ENCODE measurements at places on chromosomes 11 and 22. TPM values are rescaled to one million over a fixed set of nuclear protein-coding genes. Genes with fewer than 3 reads are reported as not detected.
A peak's percentile ranks its signal among the peaks of the same experiment; 100 is the strongest.

DNA sequence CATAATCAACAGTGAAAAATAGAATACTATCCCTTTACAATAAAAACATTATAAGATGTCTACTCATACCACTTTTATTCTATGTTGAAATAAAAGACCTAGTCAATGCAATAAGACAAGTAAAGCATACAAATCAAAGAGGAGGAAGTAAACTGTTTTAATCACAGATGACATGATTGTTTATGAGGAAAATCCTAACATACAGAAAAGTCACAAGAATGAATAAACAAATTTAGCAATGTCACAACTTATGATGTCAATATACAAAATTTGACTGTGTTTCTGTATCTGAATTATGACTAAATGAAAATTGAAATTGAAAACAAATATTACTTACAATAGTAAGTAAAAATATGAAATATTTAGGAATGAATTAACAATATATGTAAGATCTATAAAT, 221.9 kb upstream of the GRIA4 start:
- peak; percentile 0 for DNase-seq

- DNase-seq: no peak
Measured at GRCh38 chr11:101269990-101270660, 140.5 kb upstream of the PGR start.

DNA sequence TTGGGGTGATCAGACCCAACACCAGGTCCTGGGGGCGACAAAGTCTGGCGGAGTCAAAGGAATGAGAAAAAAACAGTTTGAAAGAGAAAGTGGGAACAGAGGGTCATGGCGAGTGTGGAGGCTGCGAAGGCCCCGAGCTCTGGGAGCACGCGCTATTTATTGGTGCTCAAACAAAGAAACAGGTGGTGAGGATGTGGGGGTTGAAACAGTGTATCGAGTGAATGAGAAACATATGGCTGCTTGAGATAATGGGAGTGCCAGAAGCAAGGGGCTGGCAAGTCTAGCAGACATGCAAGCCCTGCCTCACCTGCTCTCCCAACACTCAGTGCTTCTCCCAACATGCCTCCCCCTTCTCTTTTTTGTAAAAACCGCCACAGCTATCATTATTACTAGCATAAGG, 7.8 kb upstream of the DUSP18 start:
- DNase-seq: no peak

DNA sequence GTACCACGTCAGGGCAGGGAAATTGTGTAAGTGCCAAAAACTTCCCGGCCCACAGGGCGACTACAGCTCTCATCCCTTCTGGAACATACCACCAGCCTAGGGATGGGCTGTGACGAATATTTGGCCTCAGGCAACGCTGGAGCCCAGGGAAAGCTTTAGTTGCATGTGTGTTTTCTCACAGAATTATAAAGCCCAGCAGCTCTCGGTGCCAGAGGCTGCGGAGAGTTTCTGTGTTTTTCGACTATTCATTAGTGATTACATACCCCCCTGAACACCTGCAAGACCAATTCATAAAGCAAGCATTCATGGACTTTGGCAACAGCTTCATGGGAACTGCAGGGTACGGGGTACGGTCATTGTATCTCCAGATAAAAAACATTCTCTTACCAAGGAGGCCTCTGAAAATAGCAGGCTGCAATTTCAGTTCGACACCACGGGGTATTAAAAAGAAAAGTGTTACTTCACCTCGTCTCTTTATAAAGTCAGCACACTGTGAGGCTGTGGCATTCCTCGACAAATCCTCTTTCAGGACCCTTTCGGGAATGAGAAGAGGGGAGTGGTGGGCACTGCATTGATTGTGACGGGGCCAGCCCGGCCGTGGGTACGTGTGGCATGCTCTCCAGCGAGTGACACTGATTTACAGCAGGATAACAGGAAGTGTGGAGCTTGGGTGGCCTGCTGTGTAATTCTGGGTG, 243.6 kb upstream of the SORL1-AS1 start:
- no peak for DNase-seq

DNA sequence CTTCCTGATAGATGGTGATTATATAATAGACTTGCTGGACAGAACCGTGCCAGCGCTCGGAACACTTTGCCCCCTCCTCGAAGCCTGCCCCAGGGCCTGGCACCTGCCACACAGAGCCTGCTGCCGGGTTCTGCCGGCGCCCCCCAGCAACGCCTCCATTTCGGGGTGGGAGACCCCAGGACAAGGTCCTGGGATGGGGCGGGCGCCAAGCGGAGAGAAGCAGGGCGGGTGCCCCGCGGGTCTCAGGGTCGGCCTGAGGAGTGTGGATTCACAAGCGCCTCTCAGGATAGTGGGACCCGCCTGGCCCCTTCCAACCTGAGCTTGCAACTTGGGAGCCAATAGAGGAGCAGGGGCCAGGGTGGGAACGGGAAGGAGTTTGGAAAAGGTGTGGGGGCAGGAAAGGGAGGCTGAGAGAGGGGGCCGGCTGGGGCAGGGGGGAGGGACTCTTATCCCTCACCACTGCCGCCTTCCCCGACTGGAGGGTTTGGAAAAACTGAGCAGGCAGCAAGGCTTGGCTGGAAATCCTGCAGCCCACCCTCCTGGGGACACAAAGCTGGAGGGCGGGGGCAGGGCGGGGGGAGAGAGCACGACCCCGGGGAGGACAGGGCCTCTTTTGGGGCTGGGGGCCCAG, 3.3 kb upstream of the BCL9L start:
- peak; percentile 57 for DNase-seq

GRCh38 chr11:67644042-67644441, 4.5 kb upstream of the TBX10 start:
- peak; percentile 33 for DNase-seq

DNA sequence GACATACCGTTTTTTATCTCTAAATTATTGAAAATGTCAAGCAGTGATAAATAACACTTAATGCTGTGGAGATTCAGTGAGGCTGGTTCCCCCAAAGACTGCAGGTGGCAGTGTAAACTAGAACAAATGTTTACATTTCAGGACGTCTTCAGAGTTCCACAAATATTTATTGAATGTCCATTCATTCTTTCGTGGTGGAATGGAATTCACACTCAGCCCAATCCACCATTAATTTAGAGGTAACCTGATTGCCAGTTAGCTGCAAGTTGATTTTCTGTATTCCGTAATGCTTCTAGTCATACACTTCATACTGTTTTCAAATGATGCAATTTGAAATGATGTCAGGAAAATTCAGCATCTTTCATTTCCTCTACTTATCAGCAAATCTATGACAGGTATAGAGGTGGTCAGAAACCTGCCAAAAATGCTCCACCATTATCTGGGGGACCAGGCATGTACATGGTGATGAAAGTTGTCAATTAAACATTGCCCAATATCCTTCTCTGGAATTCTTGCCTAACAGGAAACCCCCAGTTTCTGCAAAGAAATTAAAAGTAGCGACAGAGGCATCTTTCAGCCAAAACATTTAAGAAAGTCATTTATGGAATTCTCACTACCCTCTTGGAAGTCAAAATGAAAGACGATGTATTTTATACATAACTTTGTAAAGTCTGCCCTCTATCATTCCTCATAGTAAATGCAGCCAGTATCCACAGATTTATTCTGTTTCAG, 94.3 kb upstream of the BMAL1 start:
- peak; percentile 51 for DNase-seq

- no peak for DNase-seq
Measured at GRCh38 chr22:33504941-33505625, 415.2 kb downstream of the LARGE1 start.

GRCh38 chr11:21888814-21889213, 304.1 kb upstream of the ANO5 start:
- DNase-seq: peak; percentile 45

- DNase-seq: peak; percentile 64
Measured at GRCh38 chr11:14413307-14414069, 54.5 kb upstream of the RRAS2 start.

GRCh38 chr11:95500466-95500865, 269.5 kb upstream of the SESN3 start:
- no peak for DNase-seq

GRCh38 chr22:31983911-31984656, 39.7 kb downstream of the YWHAH start:
- no peak for DNase-seq

DNA sequence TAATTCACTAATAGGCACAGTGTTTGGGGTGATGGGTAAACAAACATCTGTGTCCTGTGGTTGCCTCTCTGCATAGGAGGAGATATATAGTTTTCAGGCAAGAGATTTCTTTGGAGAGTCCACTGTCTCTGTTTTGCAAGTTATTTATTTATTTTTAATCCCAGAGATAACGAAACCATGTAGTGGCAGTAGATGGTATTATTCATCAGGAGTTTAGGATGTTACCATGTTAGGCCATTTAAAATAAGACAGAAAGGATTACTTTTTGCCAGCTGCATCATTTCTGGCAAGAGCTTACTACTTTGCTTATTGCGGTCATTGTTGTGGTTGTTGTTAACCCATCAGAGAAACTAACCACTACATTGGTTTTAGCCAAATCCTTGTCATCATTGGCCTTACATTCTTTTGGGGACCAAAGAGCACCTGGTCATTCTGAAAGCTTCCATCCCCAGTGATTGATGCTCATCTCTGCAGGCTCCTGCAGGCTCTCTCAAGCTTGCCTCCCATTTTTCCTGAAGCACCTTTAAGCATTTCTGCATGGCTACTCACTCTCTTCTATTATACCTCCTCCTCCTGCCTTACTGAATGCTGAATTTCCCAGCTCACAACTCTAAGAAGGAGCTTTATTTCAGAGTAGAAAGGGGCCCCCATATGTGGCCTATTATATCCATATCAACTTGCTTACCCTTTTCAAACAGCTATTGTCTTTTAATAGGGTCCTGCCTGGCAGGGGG, 84.4 kb downstream of the CSTPP1 start:
- no peak for DNase-seq

GRCh38 chr11:118265954-118266353, 1.9 kb upstream of the MPZL2 start:
- no peak for DNase-seq

The MS4A14 gene
- not detected for total RNA-seq

The PRR33 gene
- not detected for total RNA-seq

The ARL14EP gene
- total RNA-seq: 41.8 TPM

The LGR4 gene
- total RNA-seq: 10.0 TPM

The NFAM1 gene
- total RNA-seq: not detected

The APOBEC3B gene
- total RNA-seq: 4.3 TPM
